ENCODE measurements at places on chromosomes 11 and 22. TPM values are rescaled to one million over a fixed set of nuclear protein-coding genes. Genes with fewer than 3 reads are reported as not detected.

The DBX1 gene
- not detected for total RNA-seq

- no peak for DNase-seq
Observed at GRCh38 chr22:23824476-23825245, 14.1 kb downstream of the DERL3 start.

- DNase-seq, result no peak
Observed at GRCh38 chr11:98300719-98301118, 720.0 kb upstream of the CNTN5 start.

GRCh38 chr11:9053316-9054035 is 37.9 kb downstream of the SCUBE2 start:
- DNase-seq, result no peak

- DNase-seq, result no peak
Observed at GRCh38 chr22:42461511-42461910, 29.3 kb upstream of the NFAM1 start.

- no peak for DNase-seq
Observed at GRCh38 chr11:84290647-84291046, 1004.5 kb upstream of the CCDC90B start.
